ENCODE measurements at places on chromosomes 12 and 14.
A peak's percentile ranks its signal among the peaks of the same experiment; 100 is the strongest.

DNA sequence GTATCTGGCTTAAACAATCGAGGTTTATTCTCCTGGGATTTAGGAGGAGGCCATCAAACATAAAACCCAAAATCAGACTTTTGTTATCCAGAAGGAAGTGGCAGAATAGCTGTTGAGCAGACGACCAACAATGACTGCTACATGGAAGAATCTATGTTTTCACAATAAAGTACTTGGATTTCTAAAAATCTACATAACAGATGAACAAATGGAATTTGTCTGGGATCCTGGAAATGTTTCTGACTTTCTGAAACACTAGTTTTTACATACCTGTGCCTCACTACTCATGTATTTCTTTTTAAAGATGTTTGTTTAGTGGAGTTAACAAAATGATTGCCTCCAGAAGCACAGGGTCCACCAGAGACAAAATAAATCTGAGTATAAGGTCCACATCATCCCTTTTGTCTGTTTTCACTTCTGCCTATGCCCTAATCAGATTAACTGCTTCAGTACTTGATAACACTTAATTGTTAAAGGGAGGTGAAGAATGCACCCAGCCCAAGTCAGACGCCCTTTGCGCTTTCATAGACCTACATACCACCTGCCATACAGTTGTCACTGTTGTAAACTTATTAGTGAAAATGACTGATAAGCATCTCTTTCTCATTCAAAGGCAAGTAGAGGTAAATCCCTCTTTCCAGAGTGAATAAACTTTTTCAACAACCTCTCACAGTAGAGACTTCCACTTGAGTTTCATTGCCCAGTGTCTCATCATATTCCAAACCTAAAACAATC lies 164.6 kb downstream of the EGLN3 start:
- DNase-seq: no peak

- no peak for DNase-seq
Measured at GRCh38 chr12:12121061-12121460, 50.3 kb downstream of the BCL2L14 start.

DNA sequence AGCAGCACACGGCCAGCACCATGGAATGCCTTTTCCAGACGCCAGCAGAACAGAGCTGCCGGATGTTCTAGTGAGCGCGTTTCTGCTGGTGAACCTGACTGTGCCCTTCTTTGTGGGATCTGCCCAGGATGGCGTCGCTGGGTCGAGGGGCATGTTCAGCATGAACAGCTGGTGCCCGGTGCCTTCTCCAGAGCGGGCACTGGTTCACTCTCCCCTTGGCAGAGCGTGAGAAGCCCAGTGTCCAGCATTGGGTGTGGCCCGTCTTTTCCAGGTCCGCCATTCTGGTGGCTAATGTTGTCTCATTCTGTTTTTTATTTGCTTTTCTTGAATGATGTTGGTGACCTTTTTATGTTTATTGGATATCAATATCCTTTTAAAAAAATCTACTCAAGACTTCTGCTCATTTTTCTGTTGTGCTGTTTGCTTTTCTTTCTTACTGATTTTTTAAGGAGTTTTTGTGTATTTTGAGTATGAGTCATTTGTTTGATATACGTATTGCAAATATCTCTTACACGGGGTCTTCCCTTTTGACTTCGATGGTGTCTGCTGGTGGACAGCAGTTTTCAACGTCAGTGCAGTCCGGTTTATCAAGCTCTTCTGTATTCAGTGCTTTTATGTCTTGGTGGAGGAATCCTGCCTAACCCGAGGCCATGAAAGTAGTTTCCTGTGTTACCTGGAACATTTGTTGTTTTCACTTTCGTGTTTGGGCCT lies 74.3 kb downstream of the ADGRD1 start:
- no peak for DNase-seq

DNA sequence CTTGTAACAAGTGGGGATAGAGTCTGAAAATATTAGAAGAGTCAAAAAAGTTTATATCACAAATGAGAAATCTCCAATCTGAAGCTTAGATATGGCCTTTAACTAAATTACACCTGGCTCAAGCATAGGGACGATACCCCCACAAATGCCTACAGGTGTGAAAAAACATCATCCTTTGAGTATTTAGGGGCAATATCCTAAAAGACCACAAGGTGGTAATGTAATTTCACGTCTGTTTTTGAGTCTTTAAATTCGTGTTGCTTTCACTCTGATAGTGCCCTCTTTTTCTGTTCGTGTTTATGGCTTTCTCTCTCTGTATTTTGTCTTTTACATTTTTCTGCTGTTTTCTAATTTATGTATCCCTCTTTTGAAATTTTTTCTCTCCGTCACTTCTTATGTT lies 84.3 kb downstream of the ETNK1 start:
- DNase-seq: peak; percentile 29

DNA sequence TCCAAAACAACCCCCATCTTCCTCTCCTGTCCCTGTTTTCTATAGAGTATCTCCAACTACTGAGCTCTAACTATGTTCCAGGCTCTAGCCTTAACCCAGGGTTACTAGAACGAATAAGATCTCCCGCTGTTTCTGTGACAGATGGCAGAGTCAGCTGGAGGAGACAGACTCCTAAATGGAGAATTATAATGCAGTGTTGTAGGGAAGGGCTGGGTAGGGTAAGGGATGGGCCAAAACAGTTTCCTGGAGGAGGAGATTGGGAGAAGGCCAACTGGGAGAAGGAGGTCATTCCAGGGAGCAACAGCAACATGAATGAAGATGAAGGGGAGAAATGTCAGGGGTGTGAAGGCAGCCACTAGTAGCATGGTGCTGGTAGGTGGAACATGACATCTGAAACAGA lies 73.4 kb upstream of the ANO4 start:
- no peak for DNase-seq

DNA sequence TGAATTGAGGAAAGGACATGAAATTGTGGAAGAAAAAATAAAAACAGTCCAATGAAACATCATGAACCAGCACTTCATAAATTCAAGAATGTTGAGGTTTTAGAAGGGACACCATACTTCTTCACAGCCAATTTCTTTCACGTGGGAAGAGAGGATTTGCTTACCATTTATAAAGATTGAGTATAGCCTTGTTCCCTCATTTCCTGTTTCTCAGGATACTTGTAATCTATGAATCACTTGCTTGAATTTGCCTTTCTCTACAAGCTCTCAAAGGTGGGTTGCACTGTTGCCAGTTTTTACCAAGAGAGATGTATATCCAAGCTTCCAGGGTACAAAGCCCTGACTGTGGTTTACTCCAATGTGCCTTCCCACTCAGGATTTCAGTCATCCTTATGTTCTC lies 116.1 kb downstream of the DUSP6 start:
- DNase-seq: no peak

- no peak for DNase-seq
Measured at GRCh38 chr14:34632411-34632978, 2.5 kb upstream of the SNX6 start.

- DNase-seq: no peak
Measured at GRCh38 chr12:129851296-129851695, 52.5 kb downstream of the TMEM132D start.
